ENCODE measurements at places on chromosomes 1 and 21.

- DNase-seq, result no peak
These were observed 73.9 kb upstream of the RGL1 start for GRCh38 chr1:183730886-183731573.

DNA sequence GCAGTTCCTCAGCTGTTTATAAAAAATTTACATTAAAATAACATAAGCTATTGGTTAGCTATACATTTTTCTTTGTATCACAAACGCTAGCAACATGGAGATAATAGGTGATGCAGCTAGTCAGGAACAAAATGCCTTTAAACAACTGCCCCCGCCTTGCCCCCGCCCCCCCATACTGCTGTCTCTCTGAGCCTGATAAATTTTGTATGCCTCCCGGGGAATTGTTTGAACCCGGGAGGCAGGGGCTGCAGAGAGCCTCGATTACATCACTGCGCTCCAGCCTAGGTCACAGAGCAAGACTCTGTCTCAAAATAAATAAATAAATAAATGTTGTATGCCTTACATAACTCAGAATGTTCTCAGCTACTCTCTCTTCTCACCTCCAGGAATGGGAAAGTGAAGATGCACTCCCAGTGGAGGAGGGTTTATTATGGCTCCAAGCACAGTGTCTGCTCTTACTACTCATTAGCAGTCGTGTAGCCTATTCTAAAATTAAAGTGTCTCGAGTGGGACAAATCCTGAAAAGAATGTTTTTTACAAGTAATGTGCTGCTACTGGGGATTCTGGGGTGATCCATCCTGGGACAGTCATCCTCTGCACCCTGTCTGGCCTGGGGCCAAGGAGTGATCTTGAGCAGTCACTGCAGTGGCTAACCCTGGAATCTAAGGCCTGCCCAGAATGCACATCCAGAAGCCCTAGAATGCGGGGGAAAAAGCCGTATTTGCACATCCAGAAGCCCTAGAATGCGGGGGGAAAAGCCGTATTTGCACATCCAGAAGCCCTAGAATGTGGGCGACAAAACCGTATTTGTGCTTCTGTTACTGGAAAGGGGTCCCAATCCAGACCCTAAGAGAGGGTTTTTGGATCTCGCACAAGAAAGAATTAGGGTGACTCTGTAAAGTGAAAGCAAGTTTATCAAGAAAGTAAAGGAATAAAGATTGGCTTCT, 39.4 kb upstream of the ZNF496 start:
- no peak for DNase-seq

DNA sequence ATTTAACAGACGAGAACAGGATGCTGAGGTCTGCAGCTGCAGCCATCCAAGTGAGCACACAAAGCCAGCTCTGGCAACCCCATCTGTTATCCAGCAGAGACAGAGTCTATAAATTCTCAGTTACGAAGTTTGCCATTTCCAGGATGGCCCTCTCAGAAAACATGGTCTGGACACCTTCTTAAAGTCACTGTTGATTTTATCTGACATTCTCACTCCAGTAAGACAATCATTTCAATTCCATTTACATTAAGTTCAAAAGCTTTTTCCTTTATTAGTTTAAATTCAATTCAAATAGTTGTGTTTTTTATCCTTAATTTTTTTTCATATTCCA, 125.5 kb downstream of the DMRTB1 start:
- peak; percentile 35 for DNase-seq

DNA sequence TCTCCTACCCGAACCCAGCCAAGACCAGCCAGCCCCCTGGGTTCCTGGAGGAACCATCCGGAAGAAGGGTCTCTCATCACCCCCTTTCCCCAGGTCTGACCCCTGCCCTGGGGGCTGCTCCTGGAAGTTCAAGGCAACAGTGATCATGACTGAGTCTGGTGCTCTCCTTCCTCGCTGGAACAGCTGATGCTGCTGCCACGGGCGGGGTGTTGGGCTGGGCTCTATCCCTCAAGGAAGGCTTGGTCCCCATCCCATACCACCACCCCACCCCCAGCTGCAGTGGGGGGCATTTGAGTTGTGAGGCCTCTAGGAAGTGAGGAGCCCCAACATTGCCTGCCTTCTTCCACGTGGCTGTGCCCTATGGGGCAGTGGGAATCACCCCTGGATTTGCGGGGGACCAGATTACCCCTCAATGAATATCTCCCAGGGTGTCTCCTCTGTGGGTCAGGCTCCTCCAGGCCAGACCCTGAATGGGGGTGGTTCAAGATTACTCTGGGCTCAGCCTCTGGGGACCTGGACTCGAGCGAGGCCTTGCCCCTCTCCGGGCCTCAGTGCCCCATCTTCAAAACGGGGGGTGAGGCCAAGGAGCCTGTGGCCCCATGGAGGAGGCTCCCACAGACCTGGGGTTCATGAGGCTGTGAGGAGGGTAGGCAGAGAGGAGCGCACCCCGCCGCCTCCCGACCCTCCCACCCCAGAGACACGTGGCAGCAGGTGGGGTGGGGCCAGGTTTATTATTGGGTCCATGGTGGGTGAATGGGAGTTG, 2.8 kb downstream of the MASP2 start:
- DNase-seq, result no peak

DNA sequence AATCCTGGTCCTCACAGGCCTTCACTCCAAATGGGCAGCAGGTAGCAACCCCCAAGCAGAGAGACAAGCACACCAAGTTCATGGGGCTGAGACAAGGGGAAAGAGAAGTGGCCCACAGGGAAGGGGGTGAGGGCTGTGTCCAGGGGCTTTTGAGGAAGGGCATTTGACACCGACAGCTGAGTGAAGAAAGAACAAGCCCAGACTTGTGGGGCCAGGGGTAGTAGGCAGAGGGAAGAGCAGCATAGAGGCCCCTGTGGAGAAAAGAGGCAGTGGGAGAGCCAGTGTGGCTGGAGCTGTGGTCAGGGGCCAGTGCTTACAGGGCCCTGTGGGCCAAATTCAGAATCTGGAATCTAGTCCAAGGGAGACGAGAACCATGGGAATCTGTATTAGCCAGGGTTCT, 85.4 kb downstream of the IGSF21 start:
- no peak for DNase-seq

- DNase-seq, result no peak
These were observed 20.9 kb downstream of the SYT11 start for GRCh38 chr1:155880251-155880650.

GRCh38 chr1:110053552-110054428, 16.7 kb downstream of the ALX3 start:
- peak; percentile 85 for DNase-seq

- DNase-seq, result no peak
These were observed 324.9 kb upstream of the ST6GALNAC5 start for GRCh38 chr1:76542359-76542758.

- no peak for DNase-seq
These were observed 126.6 kb downstream of the PTPRC start for GRCh38 chr1:198765416-198765815.

GRCh38 chr1:228288536-228289238, 80.8 kb downstream of the OBSCN start:
- DNase-seq, result no peak

DNA sequence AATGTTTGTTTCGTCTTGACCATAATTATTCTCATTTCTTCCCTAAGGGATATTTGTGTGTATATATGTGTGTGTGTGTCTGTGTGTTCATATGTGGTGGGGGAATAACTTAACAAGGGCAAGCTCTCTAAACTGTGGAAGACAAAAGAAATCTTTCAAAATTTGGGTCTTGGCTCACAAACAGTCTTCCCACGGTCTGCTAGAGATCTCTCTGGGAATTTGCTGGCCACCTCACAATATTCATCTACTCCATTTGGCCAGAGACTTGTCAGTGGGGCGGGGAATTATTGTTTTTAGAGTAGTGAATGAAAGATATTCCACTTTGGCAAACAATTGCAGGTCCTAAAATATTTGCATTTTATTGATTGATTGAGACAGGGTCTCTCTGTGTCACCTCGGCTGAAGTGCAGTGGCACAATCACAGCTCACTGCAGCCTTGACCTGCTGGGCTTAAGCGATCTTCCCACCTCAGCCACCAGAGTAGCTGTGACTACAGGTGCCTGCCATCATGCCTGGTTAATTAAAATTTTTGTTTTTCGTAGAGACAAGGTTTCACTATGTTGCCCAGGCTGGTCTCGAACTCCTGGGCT, 8.0 kb upstream of the EIF2B3 start:
- no peak for DNase-seq
